ENCODE measurements at places on chromosomes 16 and 17. TPM values are rescaled to one million over a fixed set of nuclear protein-coding genes. Genes with fewer than 3 reads are reported as not detected.

- no peaks in the 10 kb centered on the region for H3K4me1 ChIP-seq
- no peak for DNase-seq
- no peaks in the 10 kb centered on the region for H3K27me3 ChIP-seq
- no peak overlapping the region for H3K4me3 ChIP-seq
These were observed 4.5 kb downstream of the RMI2 start for GRCh38 chr16:11349599-11350276.

DNA sequence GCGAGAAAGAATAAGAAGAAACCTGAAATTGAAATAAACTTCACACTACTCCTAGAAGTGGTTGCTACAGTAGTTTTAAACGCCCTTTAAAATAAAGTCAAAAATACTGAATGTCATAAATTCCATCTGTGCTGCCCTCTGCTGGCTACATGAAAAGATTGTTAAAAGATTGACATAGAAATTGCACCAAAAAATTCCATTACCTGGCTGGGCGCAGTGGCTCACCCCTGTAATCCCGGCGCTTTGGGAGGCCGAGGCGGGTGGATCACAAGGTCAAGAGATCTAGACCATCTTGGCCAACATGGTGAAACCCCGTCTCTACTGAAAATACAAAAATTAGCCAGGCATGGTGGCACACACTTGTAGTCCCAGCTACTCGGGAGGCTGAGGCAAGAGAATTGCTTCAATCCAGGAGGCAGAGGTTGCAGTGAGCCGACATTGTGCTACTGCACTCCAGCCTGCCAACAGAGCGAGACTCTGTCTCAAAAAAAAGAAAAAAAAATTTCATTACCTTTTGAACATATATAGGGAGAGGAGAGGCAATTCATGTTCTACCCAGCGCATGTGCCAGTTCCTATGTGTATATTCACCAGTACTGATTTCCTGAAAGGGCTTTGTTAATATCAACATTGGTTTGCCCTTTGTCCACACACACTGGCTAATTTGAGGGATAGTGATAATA lies 36.5 kb downstream of the CYTH1 start:
- no peak overlapping the region for H3K4me3 ChIP-seq
- no peak overlapping the region for H3K27ac ChIP-seq
- H3K4me1 ChIP-seq, result no peaks in the 10 kb centered on the region
- H3K27me3 ChIP-seq, result no peaks in the 10 kb centered on the region
- H3K36me3 ChIP-seq, result no peaks in the 10 kb centered on the region
- DNase-seq, result no peak

GRCh38 chr16:15403392-15403995 lies 7.9 kb downstream of the MPV17L start:
- no peak overlapping the region for H3K27ac ChIP-seq
- H3K27me3 ChIP-seq, result no peaks in the 10 kb centered on the region
- H3K4me3 ChIP-seq, result no peak overlapping the region
- H3K4me1 ChIP-seq, result no peaks in the 10 kb centered on the region
- H3K36me3 ChIP-seq, result peaks cover 3% of the 10 kb centered on the region
- DNase-seq, result no peak

DNA sequence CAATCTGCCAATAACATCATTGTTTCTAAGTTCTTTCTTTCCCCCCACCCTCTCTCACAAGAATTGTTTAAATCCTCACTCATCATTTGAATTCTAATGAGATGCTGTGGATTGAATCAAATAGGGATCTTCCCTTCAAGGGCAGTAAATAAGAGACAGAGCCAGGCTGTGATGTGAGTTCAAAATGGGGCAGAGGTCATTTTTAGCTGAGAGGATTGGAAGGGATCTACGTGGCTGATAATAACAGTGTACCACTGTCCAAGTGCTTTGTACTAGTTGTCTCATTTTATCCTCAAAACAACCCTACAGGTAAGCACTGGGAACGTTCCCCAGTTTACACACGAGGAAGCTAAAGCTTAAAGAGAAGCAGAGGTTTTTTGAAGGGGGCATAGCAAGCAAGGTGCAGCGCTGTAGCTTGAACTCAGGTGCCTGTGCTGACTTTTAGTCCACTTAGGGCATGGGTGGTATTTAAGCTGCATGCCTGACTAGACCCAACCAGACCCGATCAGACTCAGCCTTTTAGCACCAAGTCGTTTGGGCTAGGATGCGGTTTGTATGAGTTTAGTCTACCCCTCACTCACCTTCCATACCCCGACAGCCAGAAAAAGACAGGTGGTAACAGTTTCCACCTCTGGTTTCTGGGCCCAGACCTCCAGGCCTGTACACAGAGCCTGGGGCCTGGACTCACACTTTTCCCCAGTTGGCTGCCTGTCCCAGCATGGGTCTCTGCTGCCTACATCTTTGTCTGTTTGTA lies 39.2 kb upstream of the CCR7 start:
- H3K4me1 ChIP-seq, result no peaks in the 10 kb centered on the region
- H3K27me3 ChIP-seq, result no peaks in the 10 kb centered on the region
- no peak for DNase-seq
- H3K4me3 ChIP-seq, result no peak overlapping the region
- no peak overlapping the region for H3K27ac ChIP-seq

- H3K27me3 ChIP-seq, result no peaks in the 10 kb centered on the region
- peak; percentile 42 for DNase-seq
- peaks cover 10% of the 10 kb centered on the region for H3K4me1 ChIP-seq
- no peak overlapping the region for H3K27ac ChIP-seq
- H3K36me3 ChIP-seq, result peaks cover 38% of the 10 kb centered on the region
- no peak overlapping the region for H3K4me3 ChIP-seq
These were observed 5.3 kb downstream of the NEURL4 start for GRCh38 chr17:7323731-7324437.

- peak overlapping the region; percentile 86 for H3K4me3 ChIP-seq
- no peaks in the 10 kb centered on the region for H3K27me3 ChIP-seq
- H3K27ac ChIP-seq, result peak overlapping the region; percentile 90
These were observed 1.2 kb downstream of the DYNLL2 start for GRCh38 chr17:58084317-58084981.

DNA sequence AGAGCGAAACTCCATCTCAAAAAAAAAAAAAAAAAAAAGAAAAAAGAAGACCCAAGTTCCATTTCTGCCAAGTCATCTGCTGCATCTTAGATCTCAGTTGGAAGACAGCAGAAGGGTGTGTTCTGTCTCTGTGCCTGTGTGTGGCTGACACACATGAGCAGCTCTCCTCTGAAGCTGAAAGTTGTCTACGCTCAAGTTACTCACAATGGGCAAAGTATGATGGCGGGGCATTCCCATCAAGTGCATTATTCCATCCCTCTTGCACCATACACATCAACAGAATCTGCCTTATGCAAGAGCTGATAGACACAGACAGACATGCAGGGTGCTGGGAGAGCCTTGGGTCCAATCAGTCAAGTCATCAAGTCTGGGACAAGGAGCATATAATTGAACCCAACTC lies 402.2 kb downstream of the XYLT1 start:
- DNase-seq, result no peak
- no peaks in the 10 kb centered on the region for H3K36me3 ChIP-seq
- no peak overlapping the region for H3K4me3 ChIP-seq
- no peaks in the 10 kb centered on the region for H3K4me1 ChIP-seq

GRCh38 chr16:74448990-74449389 lies 27.7 kb upstream of the CLEC18B start:
- no peak overlapping the region for H3K4me3 ChIP-seq
- peaks cover 30% of the 10 kb centered on the region for H3K36me3 ChIP-seq
- no peaks in the 10 kb centered on the region for H3K4me1 ChIP-seq
- DNase-seq, result no peak
- peak overlapping the region; percentile 88 for H3K27ac ChIP-seq
- H3K27me3 ChIP-seq, result no peaks in the 10 kb centered on the region

DNA sequence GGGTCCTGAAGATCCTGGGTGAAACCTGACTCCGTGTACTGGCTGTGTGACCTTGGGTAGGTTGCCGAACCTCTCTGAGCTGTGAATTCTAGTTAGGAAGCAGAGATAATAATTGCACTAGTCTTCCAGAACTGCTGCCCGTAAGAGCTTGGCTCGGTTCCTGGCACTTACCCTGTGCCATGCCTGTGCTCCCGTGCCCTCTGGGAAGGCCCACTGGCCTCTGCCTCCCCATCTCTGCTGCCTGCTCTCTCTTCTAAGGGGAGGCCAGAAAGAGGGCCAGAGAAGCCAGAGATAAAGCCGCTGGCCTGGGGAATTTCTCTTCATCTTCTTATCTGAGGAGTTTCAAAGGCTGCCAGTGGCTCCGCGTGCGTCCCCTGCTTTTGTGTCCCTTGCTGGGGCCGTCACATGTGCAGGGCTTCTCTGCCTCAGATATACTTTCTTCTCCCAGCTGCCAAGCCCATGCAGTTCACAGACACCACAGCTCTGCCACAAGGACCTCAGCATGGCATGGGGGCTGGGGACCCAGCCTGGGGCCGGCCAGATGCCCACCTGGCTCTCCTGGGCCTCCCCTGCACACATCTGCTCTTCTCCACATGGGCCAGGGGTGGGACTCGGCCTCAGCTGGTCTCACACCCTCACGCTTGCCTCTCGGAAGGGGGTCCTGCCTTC lies 145.2 kb downstream of the SDK2 start:
- no peaks in the 10 kb centered on the region for H3K36me3 ChIP-seq
- no peak overlapping the region for H3K4me3 ChIP-seq
- DNase-seq, result no peak

GRCh38 chr17:57892146-57892819 lies 42.4 kb upstream of the MRPS23 start:
- no peaks in the 10 kb centered on the region for H3K27me3 ChIP-seq
- H3K4me1 ChIP-seq, result peaks cover 52% of the 10 kb centered on the region
- H3K4me3 ChIP-seq, result no peak overlapping the region
- no peaks in the 10 kb centered on the region for H3K36me3 ChIP-seq
- DNase-seq, result peak; percentile 91

DNA sequence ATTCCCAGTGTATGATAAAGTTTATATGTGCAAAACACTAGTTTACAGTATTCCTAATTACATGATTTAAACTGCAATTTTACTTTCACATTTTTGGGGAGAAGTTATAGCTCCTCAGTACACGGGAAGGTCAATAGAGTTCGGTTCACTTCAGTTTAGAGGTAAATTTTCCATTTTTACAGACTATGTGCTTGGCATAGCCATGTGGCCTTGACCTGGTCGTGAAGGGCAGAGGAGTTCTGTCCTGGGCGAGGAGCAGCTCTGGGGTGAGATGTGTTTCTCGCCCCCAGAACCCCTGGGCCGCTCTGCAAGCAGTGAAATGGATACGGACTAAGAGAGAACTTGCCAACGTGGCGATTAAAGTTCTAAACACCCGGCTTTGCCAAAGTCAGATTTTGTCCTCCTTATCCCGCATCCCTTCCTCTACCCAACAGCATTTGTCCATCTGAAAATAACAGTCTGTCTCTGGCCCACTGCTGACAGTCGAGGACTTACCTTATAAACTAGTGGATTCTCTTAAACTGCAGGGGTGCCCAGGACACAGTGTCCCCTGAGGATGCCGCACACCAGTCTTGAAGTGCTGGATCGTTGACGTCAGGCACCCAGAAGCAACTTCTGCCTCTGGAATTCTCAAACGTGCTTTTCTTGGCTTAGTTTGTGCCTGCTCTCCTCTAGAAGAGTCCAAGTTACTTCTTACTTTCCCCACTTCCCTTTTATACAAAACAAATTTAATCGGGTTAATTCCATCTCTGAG lies 1.5 kb upstream of the SIAH1 start:
- no peak for DNase-seq
- H3K36me3 ChIP-seq, result no peaks in the 10 kb centered on the region
- no peak overlapping the region for H3K27ac ChIP-seq
- no peaks in the 10 kb centered on the region for H3K4me1 ChIP-seq
- H3K4me3 ChIP-seq, result no peak overlapping the region
- no peaks in the 10 kb centered on the region for H3K27me3 ChIP-seq

DNA sequence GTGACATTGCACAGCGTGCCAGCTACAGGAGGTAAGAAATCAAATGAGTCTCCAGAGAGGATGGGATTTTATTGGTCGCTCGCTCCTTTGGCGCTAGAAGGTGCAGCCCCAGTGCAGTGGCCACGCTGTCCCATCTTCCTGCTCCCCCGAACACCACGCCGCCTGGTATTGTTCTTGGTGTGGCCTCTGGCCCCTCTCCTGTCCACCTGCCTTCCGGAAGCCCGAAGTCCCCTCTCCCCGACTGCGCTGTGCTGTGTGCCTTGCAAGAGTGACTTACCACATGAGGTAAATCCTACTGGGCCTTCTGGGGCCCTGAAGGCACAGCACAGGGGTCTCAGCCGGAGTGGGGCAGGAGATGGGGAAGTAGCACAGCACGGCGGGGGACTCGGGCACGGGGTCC lies 58.2 kb downstream of the MARCHF10 start:
- H3K4me3 ChIP-seq, result no peak overlapping the region
- H3K27ac ChIP-seq, result no peak overlapping the region
- no peak for DNase-seq
- no peaks in the 10 kb centered on the region for H3K36me3 ChIP-seq
- H3K4me1 ChIP-seq, result no peaks in the 10 kb centered on the region
- no peaks in the 10 kb centered on the region for H3K27me3 ChIP-seq

GRCh38 chr17:58247511-58248363 lies 9.4 kb downstream of the LPO start:
- H3K27ac ChIP-seq, result no peak overlapping the region
- no peaks in the 10 kb centered on the region for H3K4me1 ChIP-seq
- H3K4me3 ChIP-seq, result no peak overlapping the region
- no peak for DNase-seq

DNA sequence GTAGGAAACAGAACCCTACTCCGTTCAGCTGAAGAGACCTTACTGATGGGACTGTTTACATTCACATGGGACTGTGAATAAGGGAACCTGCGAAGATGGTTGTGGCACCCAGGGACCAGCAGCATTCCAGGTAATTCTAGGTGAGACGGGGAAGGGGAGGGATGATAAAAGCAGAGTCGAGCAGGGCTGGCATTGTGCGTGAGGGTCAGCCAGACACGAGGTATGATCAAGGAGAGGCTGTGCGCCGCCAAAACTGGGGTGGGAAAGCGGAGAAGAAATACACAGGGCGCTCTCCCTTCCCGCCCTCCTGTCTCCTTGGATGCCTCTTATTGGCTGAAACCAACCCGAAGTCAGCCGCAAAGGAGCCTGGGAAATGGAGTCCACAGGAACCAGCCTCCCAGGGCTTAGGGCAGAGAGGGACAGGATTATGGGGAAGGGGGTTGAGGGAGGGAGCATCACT lies 38.4 kb upstream of the CSNK2A2 start:
- DNase-seq, result peak; percentile 85
- H3K4me1 ChIP-seq, result no peaks in the 10 kb centered on the region
- no peaks in the 10 kb centered on the region for H3K27me3 ChIP-seq
- H3K36me3 ChIP-seq, result no peaks in the 10 kb centered on the region
- no peak overlapping the region for H3K27ac ChIP-seq

DNA sequence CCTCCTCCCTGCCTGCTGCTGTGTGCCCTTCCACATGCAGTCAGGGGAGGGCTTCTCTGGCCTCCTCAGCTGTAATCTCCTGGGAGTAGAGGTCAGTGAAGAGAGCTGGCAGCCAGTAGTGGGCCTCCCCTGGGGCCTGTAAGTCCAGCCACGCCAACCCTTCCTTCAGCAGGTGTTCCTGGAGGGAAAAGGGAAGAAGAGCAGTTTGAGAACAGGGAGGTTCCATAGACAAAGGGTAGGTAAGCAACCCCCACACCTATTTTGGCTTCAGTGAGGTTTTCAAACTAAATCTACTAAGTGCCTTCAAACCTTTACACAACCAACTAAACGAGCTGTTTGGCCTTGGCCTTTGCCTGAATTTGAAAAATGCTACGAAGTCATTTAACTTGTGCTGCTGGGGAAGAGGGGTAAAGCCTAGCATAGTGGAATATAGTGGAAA lies 14.2 kb downstream of the SNF8 start:
- DNase-seq, result no peak
- no peak overlapping the region for H3K4me3 ChIP-seq
- no peaks in the 10 kb centered on the region for H3K4me1 ChIP-seq
- H3K27ac ChIP-seq, result no peak overlapping the region
- peaks cover 39% of the 10 kb centered on the region for H3K36me3 ChIP-seq

Gene ARSG
- total RNA-seq, result 12.6 TPM

Gene MT2A
- total RNA-seq, result 507 TPM

Gene VAT1L
- total RNA-seq, result 0.85 TPM

Gene COL1A1
- total RNA-seq, result 142 TPM

Gene ITGA2B
- total RNA-seq, result 1.7 TPM

Measured in kidney (tissue), 22 donors.